GM12878 (cell line): ENCODE measurements at places on chromosomes 1 and 21. TPM values are rescaled to one million over a fixed set of nuclear protein-coding genes. Genes with fewer than 3 reads are reported as not detected.

- DNase-seq = no peak
Measured at GRCh38 chr1:50969611-50970508, at the start of gene CDKN2C. Gene CDKN2C (plus strand): TSS chr1:50970245. CDS start chr1:50970369, 124 bp downstream.

Gene CRABP2
- 1.2 and 1.3 TPM in 2 replicates for total RNA-seq

- no peak for DNase-seq
Measured at GRCh38 chr21:14985306-14985705, 79.5 kb downstream of the NRIP1 start.

- no peak for DNase-seq
Measured at GRCh38 chr1:83742446-83742845, 256.5 kb downstream of the TTLL7 start.

DNA sequence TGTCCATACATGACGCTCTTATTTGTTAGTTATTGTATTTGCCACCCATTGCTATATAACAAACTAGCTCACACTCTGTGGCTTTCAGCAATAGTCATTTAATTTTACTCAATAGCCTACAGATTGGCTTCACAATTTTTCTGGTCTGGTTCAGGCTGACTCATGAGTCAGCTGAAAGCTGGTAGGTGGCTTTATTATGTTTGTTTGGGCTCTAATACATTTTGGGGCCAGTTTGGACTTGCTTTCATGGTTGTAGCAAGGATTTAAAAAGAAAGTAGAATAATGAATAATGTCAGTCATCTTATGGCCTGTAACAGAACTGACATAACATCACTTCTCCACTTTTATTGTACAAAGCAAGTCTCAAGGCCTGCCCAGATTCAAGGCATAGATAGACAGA lies 338.7 kb downstream of the LRRIQ3 start:
- DNase-seq = no peak

DNA sequence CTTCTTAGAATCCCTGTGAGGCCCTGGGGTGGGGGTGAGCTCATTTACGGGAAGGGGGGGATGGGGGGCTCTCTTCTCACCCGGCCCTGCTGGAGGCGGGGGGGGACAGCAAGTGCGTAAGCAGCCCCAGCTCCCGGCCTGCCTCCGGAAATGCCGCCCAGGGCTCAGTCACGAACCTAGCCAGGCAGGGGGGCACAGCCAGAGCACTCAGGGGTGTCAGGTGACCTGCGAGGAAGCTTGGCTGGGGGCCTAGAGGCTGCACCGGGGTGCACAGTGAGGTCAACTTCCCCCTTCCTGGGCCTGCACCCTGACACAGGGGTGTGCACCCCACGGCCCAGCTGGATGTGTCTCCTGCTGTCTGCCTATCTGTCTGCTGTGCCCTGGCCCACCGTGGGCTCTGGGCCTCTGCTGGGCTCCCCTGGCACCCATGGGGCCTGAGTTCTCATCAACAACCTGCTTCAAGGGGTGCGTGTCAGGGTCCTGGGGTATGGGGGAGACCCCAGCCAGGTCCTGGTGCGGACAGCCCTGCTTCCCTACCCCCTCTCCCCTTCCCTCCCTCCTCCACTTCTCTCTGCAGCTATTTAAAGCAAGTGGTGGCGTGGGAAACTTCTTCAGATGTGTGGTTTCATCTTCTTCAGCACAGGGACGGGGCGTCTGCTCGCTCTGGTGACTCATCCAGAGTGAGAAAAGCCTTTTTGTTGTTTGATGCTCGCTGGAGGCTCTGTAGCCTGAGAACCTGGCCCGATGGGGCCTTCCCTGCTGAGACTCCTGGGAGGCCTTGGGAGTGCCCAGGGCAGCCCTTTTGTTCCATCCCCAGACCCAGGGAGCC lies 92.5 kb upstream of the RUNX3 start:
- DNase-seq = peak; percentile 97

DNA sequence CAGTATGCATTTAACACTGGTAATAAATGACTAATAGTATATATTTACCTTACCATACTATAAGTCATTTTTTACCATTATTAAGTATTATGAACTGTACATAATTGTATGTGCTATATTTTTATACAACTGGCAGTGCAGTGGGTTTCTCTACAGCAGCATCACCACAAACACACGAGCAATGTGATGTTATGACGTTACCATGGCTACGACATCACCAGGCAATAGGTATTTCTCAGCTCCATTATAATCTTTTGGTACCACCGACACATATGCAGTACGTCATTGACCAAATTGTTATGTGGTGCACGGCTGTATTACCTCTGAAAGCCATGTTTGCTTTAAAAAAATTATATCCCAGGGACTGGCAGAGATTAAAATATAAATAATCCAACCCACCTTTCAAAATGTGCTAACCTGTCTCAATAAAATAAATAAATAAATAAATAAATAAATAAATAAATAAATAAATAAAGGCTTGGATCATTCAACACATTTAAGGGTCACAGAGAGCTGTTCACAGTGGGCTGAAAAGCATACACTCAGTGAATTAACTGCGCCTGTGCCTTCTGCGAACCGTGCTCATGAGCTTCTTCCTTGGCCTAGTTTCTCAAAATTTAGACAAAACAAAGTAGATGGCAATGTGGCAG lies 121.4 kb upstream of the SLC35F3 start:
- no peak for DNase-seq

DNA sequence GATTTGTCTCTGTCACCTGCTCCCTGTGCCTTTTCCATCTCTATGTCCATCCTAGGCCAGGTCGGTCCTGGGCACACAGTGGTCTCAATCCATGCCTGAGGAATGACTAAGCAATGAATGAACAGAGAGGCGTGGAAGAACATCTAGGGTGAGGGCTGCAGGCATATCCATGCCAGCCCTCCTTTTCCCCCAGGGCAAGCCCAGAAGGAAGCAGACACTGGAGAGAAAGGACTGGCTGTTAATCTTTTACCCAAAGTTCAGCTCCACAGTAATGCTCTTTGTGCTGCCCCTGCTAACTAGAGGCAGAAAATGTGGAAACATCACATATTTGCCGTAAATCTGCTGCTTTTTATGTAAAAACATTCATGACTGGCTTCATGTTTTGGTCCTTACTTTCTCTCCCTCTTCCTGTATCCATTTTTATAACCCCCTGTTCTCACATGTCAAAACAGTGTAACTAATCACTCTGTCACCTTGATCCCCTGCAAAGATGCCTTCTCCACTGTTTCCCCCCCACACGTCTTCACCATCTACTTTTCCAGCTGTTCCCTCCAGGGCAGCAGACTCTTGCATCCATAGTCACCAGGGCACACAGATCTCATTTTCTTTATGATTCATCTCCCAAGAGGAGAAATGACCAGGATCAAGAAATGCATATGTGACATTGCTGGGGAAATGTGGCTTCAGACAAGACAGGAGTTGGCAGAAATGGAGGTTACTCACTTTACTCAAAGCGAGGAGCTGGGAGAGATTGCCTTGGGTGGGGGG lies 166.4 kb upstream of the PROX1 start:
- DNase-seq = no peak

- peak; percentile 9 for DNase-seq
Measured at GRCh38 chr1:165257969-165258459, 98.5 kb downstream of the LMX1A start.

DNA sequence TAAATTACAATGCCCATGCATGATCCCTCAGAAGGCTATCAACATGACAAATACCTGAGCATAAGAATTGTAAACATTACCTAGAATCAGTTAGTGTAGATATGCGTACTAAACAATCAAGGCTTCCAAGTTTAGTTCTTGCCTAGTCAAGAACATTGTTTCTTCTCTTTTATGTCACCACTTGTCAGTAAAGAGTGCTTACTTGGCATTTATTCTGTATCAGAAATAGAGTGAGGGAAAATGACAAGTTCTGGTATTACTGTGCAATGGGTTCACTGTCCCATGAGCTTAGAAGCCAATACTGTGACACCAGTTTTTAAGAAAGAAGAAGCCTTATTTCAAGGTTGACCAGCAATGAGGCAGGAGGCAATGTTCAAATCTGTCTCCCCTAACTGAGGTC lies 22.7 kb upstream of the OR6N2 start:
- DNase-seq = no peak

- DNase-seq = no peak
Measured at GRCh38 chr1:18463984-18464664, 16.6 kb upstream of the KLHDC7A start.

- DNase-seq = no peak
Measured at GRCh38 chr1:9865724-9866123, 42.0 kb upstream of the CLSTN1 start.

GRCh38 chr1:218546314-218546713 lies 201.2 kb downstream of the TGFB2 start:
- DNase-seq = no peak

Gene CR2
- 67.3 and 74.8 TPM in 2 replicates for total RNA-seq

Gene FAM151A
- 0.13 TPM in 1 of 2 replicates, not detected in the other for total RNA-seq

GRCh38 chr1:80656014-80656636 lies 1144.6 kb upstream of the ADGRL2 start:
- DNase-seq = no peak

- no peak for DNase-seq
Measured at GRCh38 chr1:179146911-179147310, 65.0 kb downstream of the TOR3A start.

- no peak for DNase-seq
Measured at GRCh38 chr1:214573386-214574318, 22.2 kb upstream of the PTPN14 start.

DNA sequence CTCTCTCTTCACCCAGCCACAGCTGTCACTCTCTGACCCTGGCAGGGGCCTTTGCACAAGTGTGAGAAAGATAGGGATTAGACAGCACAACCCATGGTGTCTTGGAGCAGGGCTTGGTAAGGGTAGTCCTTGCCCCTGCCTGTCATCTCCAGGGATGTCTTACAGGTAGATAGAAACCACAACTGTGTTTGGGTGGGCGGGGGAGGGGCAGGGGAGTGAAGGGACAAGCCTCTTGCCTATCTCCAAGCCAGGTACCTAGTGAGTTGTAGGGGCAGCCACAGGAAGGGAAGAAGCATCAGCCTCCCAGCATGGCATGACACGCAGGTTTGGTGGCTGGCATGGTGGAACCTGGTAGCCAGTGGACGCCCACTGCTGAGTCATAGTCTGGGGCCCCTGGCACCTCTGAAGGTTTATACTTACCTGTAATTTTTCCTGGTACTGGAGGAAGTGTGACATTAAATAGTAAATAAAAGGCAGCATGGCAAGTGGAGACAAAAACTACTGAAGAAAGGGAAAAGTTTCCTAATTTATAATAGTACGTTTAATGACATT lies 97.5 kb downstream of the CLEC20A start:
- DNase-seq = no peak

Gene AADACL4
- not detected in 2 replicates for total RNA-seq

- DNase-seq = no peak
Measured at GRCh38 chr1:116981521-116982037, 20.0 kb upstream of the CD101 start.

Gene C1orf94
- total RNA-seq = not detected in 2 replicates

Gene CRYBG2
- total RNA-seq = 0.03 TPM in 1 of 2 replicates, not detected in the other

DNA sequence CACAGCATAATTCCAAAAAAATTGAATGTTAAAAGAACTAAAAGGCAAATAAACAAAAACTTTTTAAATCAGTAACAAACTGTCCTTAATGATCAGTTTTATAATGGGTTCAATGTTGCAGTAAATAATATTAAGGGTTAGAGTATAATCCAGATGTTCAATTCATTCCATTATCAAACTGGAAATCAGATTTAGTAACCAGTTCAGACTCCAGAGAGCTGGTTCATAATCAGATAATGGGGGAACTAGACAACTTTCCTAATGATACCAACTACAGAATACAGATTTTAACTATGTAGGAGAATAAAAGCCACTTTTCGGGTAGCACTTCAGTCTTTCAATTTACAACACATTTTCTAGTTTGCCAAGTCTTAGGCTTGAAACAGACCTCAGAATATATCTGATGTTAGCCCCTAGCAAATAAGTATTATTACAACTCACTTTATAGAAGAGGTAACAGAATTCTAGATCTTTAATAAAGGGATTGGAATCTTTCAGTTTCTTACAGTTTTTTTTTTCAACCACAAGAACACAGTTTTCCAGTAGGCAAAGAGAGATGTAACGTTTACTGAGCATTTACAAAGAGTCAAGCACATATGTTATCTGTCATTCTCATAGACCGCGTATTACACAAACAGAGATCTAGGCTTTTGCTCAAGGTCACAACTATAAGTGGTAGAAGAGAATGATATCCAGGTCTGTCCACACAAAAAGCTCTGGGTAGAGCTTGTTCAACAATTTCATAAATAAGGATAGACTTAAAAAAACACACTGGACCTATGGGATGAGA lies 1.9 kb upstream of the DCAF6 start:
- no peak for DNase-seq

Gene OR4F29
- not detected in 2 replicates for total RNA-seq

GRCh38 chr21:46100426-46100825 lies 2.5 kb downstream of the COL6A2 start:
- no peak for DNase-seq

Gene ADPRS
- 35.7 and 37.3 TPM in 2 replicates for total RNA-seq

Gene HJV
- total RNA-seq = not detected in 2 replicates

DNA sequence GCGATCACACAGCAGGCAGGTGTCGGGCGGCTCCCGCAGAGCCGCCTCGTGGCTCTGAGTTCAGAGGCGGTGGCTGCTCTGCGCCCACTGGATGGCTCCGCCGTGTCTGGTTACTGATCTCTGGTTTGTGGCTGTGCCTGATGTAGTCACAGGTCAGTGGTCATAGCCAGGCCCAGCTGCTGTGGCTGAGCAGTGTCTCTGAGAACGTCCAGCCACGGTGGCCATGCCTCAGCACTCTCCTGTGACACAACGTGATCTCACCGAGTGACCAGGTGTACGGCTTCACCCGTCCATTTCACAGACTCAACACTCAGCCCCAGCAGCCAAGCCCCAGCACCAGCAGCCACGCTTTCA lies 61.2 kb downstream of the KCNN3 start:
- no peak for DNase-seq

Gene NTRK1
- 0.19 TPM in 1 of 2 replicates, not detected in the other for total RNA-seq

Gene TESK2
- total RNA-seq = 6.2 and 7.1 TPM in 2 replicates

GRCh38 chr1:206803221-206803730 lies 31.0 kb upstream of the IL10 start:
- peak; percentile 98 for DNase-seq

- DNase-seq = no peak
Measured at GRCh38 chr1:39395357-39395831, 96.0 kb upstream of the BMP8A start.

- DNase-seq = no peak
Measured at GRCh38 chr1:226054519-226055327, 7.8 kb upstream of the H3-3A start.

DNA sequence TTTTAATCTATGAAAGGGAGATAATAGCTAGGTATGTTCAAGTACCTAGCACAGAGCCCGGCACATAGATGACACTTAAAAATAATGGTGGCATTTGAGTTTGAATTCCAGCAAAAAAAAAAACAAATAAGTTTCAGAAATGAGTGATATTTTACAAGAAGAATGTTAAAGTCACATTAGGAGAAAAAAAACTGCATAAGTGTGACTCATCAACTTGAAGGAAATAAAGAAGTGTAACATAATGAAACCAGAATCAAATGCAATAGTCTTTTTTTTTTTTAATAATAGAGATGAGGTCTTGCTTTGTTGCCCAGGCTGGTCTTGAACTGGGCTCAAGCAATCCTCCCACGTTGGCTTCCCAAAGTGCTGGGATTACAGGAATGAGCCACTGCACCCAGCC lies 17.1 kb downstream of the DNASE2B start:
- DNase-seq = no peak

Gene LAD1
- total RNA-seq = 0.26 and 0.53 TPM in 2 replicates

Gene IFI44L
- 187 and 193 TPM in 2 replicates for total RNA-seq

- peak; percentile 88 for DNase-seq
Measured at GRCh38 chr1:153598309-153599172, 14.4 kb downstream of the S100A16 start.

GRCh38 chr1:153608742-153609584 lies 4.0 kb downstream of the S100A16 start:
- DNase-seq = no peak
